ENCODE measurements at places on chromosomes 5 and 9. TPM values are rescaled to one million over a fixed set of nuclear protein-coding genes. Genes with fewer than 3 reads are reported as not detected.

DNA sequence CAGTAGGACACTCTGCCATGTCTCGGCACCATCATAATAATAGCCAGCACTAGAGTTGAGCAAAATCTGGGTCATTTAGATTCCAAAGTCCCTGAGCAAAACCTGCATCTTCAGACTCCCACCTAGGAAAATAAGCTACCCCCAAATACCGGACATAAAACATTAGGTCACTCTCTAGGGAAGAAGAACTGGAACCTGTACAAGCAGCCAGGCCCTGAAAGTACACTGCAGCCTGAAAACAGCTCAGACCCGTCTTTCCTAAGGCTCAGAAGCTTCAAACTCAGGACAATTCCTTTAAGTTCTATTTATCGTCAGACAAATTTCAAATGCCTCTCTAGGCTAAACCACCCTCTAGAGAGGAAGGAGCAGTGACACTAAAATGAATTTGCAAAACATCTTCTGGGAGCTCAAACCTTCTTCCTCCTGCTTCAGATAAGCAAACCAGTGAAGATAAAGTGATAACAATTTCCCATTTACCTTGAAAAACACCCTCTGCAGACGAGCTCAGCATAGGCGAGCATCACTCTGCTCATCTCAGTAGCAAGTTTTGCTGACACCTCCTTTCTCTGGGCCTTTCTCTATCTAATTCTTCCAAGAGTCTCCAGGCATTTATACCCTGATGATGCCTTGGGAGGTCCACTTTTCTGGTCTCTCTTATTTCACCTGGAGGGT, 34.0 kb downstream of the ADAM19 start:
- DNase-seq, result no peak

DNA sequence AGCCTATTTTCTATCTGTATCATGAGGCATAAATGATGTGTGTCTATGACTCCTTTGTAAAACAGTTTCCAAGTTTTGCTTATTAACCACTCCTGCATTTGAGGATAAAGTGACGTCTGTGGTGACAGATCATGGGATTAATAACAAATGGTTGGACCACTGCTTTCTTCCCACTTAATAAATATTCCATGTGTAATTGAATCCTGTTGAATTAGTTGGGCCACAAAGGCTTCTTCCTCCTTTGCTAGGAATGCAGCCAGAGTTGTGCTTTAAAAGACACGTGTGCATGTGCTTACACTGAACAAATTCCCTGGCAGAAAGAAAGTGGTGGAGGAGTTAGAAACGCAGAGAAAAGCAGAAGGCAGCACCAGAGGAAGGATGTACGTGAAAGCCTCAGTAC, 150.2 kb downstream of the ACTBL2 start:
- no peak for DNase-seq

GRCh38 chr5:126446498-126447224, 23.5 kb downstream of the GRAMD2B start:
- DNase-seq, result no peak

DNA sequence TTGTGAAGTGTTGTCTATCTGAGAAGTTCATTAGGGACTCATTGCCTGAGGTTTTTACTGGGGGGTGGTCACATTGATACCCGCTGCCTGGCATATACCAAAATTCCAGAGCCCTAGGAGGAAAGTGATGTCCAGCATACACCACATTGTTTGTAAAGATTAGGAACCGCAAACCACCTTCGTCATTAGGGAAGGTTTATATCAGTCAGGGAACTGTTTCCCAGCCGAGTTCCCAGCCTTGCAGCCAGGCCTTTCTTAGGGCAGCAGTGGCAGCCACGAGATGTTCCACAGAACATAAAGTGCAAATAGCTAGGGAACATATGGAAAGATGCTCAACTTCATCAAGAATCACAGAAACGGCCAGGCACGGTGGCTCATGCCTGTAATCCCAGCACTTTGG, 40.4 kb upstream of the NRARP start:
- no peak for DNase-seq

- DNase-seq, result no peak
Observed at GRCh38 chr5:90169078-90169477, 240.5 kb downstream of the CETN3 start.

GRCh38 chr5:71922584-71923106, 184.6 kb upstream of the MAP1B start:
- peak; percentile 72 for DNase-seq

DNA sequence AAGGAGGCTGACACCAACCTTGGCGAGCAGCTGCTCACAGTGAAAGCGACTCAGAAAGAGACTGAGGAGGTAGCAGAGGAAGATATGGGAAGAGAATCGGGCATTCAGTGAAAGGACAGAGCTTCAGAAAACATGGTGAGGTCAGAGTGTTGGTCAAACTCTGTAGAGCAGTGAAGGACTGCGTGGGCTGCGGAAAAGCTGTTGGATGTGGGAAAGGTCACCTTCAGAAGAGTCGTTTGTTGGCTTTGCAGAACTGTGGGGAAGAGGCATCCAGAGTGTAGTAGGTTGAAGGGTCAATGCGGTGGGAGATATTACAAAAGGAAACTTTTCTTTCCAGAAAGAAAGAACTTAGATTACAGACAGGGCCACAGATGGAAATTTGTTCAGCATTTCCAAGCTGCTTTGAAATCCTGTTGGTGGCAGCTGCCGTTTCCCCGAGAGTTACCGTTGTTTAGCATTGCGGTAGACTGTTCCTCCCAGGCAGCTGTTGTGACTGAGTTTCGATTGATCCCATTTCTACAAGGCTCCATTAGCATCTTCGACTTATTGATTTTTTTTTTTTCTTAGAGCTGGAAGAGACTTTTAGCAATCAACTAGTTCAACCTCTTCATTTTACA, 58.3 kb upstream of the AFAP1L1 start:
- no peak for DNase-seq

DNA sequence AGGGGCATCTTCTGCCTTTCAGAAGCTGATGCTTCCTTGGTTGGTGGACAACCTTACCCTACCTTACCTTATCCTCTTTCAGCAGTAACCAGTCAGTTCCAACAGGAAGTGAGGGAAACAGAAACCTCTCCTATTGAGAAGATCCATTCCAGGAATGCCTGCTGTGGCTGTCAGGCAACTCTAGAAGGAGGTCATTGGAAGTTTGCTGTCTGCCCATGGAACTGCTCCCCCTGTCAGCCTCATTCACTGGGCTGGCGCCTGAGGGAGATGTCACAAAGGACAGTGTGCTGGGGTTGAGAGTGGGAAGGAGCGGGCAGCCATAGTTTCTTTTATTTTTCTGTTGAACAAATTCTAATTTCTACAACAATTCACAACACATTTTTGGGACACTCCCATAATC, 54.7 kb downstream of the IRX1 start:
- DNase-seq, result no peak

- no peak for DNase-seq
Observed at GRCh38 chr5:108935611-108936010, 187.9 kb downstream of the FER start.

- no peak for DNase-seq
Observed at GRCh38 chr9:118414676-118415075, 710.5 kb downstream of the TLR4 start.

GRCh38 chr5:52544738-52545137, 243.0 kb upstream of the ITGA1 start:
- no peak for DNase-seq

GRCh38 chr5:92353107-92354030, 970.3 kb upstream of the ARRDC3 start:
- DNase-seq, result no peak

- no peak for DNase-seq
Observed at GRCh38 chr5:174300941-174301761, 255.6 kb downstream of the NSG2 start.

- DNase-seq, result no peak
Observed at GRCh38 chr9:13228431-13228830, 51.1 kb downstream of the MPDZ start.

GRCh38 chr5:142048272-142048671, 35.4 kb upstream of the GNPDA1 start:
- DNase-seq, result no peak

- no peak for DNase-seq
Observed at GRCh38 chr9:127954831-127955293, 17.2 kb upstream of the DPM2 start.

DNA sequence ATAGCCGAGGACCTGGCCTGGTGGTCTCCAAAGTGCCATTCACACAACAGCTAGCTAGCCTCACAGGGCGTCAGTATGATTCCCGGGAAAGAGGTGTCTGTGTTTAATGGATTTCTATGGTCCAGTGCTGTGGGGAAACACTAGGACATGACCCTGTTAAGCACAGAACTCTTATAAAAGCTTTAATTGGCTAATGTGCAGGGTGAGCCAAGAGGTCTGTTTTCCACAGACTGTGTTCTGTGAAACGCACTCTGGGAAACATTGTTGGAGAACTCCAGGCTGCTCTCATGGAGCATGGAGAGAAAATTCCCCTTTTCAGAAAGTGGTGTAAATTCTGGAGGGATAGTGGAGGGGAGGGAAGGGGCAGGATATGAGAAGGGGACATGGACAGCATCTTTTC, 331.4 kb downstream of the FBXL7 start:
- DNase-seq, result no peak

GRCh38 chr5:157470631-157471030, 10.6 kb downstream of the NIPAL4 start:
- no peak for DNase-seq

GRCh38 chr5:133245191-133246052, 193.6 kb downstream of the HSPA4 start:
- no peak for DNase-seq

- DNase-seq, result peak; percentile 60
Observed at GRCh38 chr5:64612344-64612961, 77.8 kb upstream of the SHISAL2B start.

GRCh38 chr5:14077501-14077900, 65.6 kb upstream of the TRIO start:
- DNase-seq, result no peak

DNA sequence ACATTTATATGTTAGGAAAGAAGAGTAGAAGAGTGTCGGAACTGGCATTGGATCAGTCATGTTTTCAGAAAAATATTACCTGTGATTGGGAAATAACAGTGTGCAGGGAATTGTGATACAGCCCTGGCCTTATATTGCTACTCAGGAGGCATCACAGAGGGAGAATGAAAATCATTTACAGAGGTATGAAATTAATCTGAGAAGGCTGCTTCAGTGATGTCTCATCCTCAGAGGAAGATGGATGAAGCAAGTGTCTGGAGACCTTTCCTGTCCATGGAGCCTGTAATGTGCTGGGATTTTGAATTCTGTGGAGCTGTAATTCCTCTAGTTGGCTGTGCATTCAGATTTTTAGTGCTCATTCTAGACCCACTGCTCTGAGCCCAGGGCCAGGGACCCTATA, 3.8 kb downstream of the ACTBL2 start:
- no peak for DNase-seq

GRCh38 chr9:133986061-133986460, 6.1 kb downstream of the VAV2 start:
- DNase-seq, result no peak

- no peak for DNase-seq
Observed at GRCh38 chr9:96115836-96116235, 186.1 kb downstream of the HSD17B3 start.

DNA sequence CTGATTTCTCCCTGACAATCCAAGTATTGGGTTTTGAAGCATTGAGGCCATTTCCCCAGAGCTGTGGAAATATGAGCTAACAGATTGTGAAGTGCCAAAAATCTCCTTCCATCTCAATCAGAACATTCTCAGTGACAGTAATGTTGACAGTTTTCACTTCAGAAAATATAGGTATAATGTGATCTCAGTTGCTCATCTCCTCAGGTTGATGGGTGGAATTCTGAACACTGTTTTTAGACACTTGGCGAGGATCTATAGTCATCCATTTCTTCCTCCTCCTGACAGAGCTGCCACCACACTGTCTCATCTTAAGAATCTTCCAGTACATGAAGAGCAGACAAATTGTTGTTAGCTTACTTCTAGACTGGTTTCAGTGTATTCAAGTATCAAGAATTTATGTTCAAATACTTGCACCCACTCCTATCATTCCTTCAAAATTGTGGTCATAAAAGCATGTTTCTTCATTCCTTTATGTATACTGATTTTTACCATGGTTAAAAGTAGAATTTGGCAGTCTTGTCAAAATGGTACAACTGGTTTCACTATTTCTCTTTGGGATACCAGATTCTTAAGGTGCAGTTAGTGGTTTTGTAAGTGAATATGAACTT, 199.7 kb upstream of the TLE4 start:
- DNase-seq, result no peak

DNA sequence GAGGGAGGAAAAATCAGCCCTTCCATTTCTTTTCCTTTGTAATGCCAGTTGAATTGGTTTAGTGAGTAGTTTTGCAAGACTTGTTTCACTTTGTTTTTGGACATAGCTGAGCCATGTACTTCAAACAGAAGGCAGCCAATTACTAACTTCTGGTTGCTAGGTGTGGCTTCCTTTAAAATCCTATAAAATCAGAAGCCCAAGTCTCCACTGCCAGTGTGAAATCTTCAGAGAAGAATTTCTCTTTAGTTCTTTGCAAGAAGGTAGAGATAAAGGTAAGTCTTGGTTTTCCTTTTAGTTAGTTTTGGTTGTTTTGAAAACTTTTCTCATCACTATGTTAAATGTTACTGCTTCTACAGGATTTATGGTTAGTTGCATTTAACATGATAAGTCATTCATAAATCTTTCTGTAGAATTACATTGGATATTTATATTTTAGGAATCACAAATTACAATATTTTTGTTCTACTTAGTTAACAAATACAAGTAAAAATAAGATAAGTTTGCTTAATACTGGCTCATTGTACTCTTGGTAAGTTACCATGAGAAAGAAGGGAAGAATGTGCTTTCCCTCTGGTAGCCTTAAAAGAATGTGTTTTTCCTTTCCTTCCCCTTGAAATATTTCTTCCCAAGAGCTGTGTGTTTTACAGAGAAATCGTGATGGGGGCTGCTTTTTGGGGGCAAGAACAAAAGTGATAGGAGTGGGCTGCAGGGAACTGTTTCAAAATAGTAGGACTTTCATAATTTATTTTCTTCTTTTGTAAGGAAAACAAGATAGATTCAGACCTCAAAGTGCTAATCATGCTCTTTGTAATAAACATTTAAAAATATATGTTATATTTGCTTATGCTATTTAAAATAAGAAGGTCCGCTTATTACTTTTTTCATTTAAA, at the start of gene ANXA1:
Gene ANXA1, plus strand, starts transcription at position 213 of the 890 bp plus-strand sequence. CDS start 6,671 bp downstream, outside the sequence.
- DNase-seq, result no peak

- DNase-seq, result no peak
Observed at GRCh38 chr9:137761032-137761431, 116.5 kb upstream of the CACNA1B start.

RNF130 gene
- 136 TPM for total RNA-seq

CBY3 gene
- total RNA-seq, result not detected

FAM153A gene
- 0.83 TPM for total RNA-seq

RAI14 gene
- total RNA-seq, result 69.9 TPM

ADRA1B gene
- total RNA-seq, result 2.8 TPM

C5orf34 gene
- 1.6 TPM for total RNA-seq

PCDHGA4 gene
- total RNA-seq, result 3.6 TPM

DOK3 gene
- 7.5 TPM for total RNA-seq

PLCXD3 gene
- total RNA-seq, result 2.0 TPM

STK32A gene
- 1.0 TPM for total RNA-seq

ITGA1 gene
- total RNA-seq, result 302 TPM

ELOVL7 gene
- total RNA-seq, result 6.1 TPM

CYLC2 gene
- not detected for total RNA-seq

PAEP gene
- total RNA-seq, result not detected
